T-cell (primary cell): ENCODE measurements at places on chromosomes 13 and 19.

DNA sequence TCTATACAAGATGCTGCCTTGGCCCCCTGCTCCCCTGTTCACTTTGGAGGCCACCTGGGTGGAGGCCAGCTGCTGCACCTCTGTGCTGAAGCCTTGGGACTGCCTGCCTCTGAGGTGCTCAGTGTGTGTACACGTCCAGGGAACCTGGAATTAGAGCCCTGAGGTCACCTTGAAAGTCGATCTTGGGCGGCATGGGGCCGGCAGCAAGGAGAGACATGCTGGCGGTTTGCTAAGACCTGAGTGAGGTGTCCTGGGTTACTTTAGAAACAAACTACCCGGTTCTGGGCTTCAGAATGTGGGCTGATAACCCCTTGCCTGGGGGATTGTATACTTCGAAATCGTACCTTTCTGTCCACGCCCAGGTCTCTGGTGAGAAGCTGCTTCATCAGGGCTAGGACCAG is 25.5 kb downstream of the TSSK6 start:
- no peak for DNase-seq

DNA sequence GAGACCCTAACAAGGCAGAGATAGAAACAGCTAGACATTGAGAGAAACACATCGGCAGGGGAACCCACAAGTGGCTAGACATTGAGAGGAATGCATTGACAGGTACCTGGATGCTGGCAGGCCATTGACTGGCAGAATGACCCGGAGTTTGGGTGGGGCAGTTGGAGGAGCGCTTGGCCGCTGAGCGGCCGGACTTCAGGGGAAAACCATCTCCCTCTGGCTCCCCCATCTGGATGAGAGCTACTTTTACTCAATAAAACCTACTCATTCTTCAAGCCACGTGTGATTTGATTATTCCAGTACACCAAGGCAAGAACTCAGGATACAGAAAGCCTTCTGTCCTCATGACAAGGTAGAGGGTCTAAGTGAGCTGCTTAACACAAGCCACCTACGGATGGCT is 473.4 kb downstream of the SLITRK5 start:
- DNase-seq, result no peak

GRCh38 chr13:64020126-64020525 is 2604.5 kb upstream of the PCDH20 start:
- no peak for DNase-seq

GRCh38 chr19:18982669-18983068 is 41.7 kb upstream of the HOMER3 start:
- DNase-seq, result no peak

DNA sequence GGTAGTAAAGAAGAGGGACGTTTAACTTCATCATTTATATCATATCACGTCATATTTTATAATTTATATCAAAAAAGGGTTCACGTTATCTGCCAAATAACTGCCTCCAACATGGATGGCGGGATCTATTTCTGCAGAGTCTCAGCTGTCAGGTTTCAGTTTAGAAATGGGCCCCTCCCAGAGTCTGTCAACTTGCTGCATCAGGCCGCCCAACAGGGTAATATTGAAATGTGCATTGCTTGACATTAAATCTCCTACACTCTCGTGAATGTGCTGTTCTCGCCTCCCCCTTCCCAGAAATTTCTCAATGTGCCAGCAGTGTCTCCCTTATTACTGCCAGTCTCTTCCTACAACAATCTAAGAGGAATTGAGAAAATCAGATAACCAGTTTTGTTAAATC is 96.9 kb downstream of the TRPC4 start:
- DNase-seq, result no peak

GRCh38 chr13:42123600-42123999 is 75.2 kb downstream of the DGKH start:
- no peak for DNase-seq

DNA sequence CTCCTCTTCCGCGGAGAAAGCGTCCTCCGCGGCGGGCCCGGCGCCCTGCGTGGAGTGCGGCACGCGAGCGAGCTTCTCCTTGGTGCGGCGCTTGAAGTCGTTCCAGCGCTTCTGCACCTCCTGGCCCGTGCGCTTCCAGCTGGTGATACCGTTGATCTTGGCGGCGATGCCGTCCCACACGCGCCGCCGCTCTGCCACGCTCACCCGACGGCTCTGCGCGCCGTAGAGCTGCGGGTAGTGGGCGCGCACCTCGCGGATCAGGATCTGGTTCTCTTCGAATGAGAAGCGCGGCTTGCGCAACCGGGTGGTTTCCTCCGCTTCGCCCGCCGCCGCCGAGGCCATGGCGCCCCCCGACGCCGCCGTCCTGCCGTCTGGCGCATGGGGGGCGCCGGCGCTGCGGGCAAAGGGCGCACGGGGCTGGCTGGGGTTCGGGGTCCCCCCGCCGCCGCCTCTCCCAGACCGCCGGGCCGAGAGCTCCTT is 941 bp downstream of the MYPOP start:
- peak; percentile 50 for DNase-seq

- DNase-seq, result no peak
Measured at GRCh38 chr19:15316498-15316897, 15.8 kb downstream of the BRD4 start.

GRCh38 chr19:57103573-57104277 is 16.1 kb upstream of the USP29 start:
- DNase-seq, result peak; percentile 65

DNA sequence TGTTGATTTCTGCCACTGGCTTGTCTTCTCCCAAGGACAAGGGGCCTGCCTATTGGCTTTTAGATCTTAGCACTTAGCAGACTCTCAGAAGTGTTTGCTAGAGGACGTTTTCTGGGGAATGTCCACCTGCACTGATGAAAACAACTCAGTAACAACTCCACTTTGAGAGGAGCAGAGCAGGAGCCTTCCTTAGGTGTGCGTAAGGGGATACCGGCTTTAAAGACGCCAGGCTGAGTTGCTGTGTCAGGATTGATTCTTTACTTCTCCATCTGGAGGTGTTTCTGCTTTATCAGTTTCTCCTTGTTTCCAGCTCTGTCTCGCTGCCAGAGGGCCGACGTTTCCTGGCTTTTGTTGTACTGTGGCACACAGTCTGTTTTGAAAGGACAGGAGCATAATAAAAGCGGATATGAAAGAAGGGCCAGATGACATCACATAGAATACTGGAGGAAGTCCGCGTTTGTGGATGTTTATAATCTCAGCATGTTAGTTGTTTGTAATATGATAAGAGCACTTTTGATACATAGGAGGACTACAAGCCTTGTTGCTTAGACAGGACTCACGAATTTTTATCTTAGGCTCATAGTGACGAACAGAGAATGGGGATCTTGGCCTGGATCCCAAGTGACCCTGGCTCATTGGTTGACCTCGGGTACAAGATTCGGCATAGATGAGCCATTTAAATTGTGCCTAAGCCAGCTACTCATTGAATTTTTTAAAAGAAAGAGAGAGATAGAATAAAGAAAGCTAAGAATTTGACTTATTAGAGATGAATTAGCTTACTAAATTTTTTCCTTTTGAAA is 34.6 kb downstream of the COL4A2 start:
- DNase-seq, result no peak

DNA sequence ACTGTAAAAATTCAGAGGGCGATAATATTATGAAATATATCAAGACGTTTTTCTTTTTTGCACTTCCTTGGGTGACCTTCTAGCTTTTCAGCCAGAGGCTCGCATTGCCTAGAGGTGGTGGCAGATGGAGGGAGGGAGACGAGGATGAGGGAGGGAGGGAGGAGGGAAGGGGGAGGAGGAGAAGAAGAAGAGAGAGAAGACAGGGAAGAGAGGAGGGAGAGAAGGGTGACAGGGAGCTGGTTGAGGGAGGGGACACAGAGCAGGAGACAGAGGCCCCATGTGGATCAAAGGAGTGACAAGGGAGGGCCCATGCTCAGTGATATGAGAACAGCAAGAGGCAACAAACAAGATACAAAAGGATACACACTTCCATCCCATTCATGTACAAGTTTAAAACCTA is 8.0 kb upstream of the KCTD15 start:
- no peak for DNase-seq

DNA sequence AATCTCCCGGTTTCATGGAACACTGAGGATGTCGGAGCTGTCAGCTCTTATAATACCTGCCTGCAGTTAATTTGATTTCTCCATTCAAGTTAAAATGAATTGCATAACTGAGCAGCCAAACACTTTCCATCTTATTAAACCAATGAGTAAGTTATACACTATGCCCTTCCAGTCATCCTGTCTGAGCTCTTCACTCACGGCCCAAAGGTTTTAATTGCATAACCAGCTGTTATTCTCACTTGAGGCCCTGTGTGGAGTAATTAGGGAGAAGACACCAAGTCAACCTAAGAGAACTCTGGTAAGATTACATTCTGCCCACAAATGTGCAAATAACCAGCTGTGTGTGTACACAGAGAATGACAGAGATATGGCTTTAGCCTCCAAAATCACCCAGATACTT is 303.5 kb downstream of the TBC1D4 start:
- no peak for DNase-seq

DNA sequence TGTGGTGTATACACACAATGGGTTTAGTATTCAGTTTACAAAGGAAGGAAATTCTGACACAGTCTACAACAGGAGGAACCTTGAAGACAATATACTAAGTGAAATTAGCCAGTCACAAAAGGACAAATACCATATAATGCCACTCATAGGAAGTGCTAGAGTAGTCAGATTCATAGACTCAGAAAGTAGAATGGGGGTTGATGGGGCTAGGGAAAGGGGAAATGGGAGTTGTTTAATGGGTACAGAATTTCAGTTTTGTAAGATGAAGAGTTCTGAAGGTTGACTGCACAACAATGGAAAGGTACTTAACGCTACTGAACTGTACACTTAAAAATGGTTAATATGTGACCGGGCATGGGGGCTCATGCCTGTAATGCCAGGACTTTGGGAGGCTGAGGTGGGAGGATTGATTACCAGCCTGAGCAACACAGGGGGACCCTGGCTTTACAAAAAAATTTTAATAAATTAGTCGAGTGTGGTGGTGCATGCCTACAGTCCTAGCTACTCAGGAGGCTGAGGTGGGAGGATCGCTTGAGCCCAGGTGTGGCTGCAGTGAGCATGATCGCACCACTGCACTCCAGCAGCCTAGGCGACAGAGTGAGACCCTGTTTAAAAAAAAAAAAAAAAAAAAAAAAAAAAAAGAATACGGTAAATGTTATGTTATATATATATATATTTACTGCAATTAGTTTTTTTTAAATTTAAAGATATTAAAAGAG is 45.0 kb downstream of the SLC15A1 start:
- DNase-seq, result no peak

DNA sequence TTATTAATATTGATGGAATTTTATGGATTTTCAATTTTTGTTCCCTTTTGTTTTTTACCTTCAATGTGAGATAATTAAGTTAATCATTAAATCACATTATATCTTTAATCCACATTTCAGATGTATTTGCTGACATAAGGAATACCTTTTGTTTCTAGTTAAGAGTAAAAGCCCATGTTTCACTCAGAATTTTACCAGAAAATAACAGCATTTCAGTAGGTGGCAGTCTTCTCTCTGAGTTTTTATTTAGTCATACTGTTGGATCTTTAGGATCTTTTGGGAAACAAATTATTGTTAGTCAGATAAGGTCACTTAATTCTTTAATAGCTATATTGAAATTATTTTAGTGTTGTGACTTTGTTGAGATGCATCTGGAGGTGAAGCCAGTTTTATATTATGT is 67.9 kb downstream of the NDFIP2 start:
- no peak for DNase-seq

DNA sequence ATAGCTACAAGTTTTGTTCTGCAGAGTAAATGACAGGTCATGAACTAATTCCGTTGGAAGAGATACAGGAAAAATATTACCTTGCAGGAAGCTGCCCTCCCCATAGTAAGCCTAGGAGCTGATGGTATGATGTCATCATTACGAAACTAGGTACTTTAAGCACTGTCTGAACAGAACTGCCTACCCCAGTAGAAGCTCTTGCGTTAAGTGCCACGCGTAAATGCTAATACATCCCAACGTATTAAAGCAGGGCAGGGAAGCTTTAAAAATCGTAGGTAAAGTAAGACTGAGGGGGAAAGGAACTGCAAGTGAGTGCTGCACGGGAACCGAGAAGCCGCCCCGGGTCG is 572 bp downstream of the UGGT2 start:
- DNase-seq, result no peak

- peak; percentile 37 for DNase-seq
Measured at GRCh38 chr19:29712744-29713516, 2.1 kb downstream of the C19orf12 start.

- no peak for DNase-seq
Measured at GRCh38 chr13:50732712-50733111, 110.8 kb downstream of the DLEU7 start.

- DNase-seq, result peak; percentile 41
Measured at GRCh38 chr19:3516675-3517207, 10.6 kb downstream of the FZR1 start.

- DNase-seq, result no peak
Measured at GRCh38 chr19:1163283-1163933, 10.7 kb downstream of the SBNO2 start.

- no peak for DNase-seq
Measured at GRCh38 chr19:32453736-32454135, 48.2 kb downstream of the DPY19L3 start.

- DNase-seq, result peak; percentile 14
Measured at GRCh38 chr19:39765091-39766076, 13.3 kb upstream of the LEUTX start.

GRCh38 chr13:36297366-36298338 is at the start of gene CCDC169:
Gene CCDC169 (minus strand): TSS chr13:36297814. CDS start chr13:36297719, 95 bp downstream.
- peak; percentile 60 for DNase-seq

GRCh38 chr19:1455002-1455335 is 5.0 kb downstream of the APC2 start:
- no peak for DNase-seq

DNA sequence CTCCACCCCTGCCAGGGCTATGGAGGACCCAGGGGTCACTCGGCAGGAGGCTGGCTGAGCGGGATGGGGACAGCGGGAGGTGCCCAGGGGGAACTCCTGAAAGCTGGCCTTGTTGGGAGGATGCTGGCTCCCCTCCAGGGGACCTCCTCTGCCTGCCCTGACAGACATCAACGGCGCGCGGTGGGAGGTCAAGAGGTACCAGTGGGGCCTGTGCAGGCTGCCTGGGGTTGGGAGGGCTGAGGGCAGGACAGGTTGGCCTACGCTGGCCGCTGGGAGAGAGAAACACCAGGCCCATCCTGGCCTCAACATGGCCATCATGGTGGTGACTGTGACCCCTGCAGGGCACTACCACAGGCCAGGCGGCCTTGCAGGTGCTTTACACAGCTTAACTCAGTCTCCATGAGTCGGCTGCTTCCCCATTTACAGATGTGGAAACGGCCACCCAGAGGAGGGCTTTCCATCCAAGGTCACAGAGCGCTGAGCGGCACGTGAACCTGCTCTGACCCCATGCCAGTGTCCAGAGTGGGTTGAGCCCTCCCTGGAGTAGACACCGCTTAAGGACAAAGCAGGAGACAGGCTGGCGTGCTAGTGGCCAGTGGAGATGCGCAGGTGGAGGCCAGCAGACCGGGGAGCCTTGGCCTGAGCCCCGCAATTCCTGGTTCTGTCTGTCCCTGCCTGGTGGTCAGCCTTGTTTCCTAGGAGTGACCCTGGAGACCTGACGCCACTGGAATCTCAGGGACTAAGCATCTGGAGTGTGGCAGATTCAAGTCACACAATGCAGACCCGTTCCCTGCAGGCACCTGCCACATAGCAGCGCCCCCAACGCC is 27.6 kb downstream of the CEBPG start:
- DNase-seq, result no peak

- peak; percentile 93 for DNase-seq
Measured at GRCh38 chr19:54463531-54464043, at the start of gene LENG9. Gene LENG9 (minus strand): TSS chr19:54463778. CDS start chr19:54463526, 252 bp downstream.

- no peak for DNase-seq
Measured at GRCh38 chr13:46143184-46143701, 38.4 kb upstream of the CPB2 start.
